ENCODE measurements at places on chromosomes 1 and 21. TPM values are rescaled to one million over a fixed set of nuclear protein-coding genes. Genes with fewer than 3 reads are reported as not detected.

Gene ARHGEF16
- 0.20 TPM for total RNA-seq

Gene OR2T29
- total RNA-seq, result not detected

Gene SPATA1
- 3.4 TPM for total RNA-seq

Gene KRTAP13-2
- not detected for total RNA-seq

Gene BRDT
- total RNA-seq, result not detected

Gene PDZK1
- total RNA-seq, result not detected

GRCh38 chr1:203660069-203660468 lies 33.4 kb downstream of the ATP2B4 start:
- DNase-seq, result no peak
- no peak overlapping the region for H3K27ac ChIP-seq
- peaks cover 66% of the 10 kb centered on the region for H3K4me1 ChIP-seq
- H3K4me3 ChIP-seq, result no peak overlapping the region
- no peaks in the 10 kb centered on the region for H3K36me3 ChIP-seq

- no peak overlapping the region for H3K27ac ChIP-seq
- H3K4me1 ChIP-seq, result no peaks in the 10 kb centered on the region
- H3K4me3 ChIP-seq, result no peak overlapping the region
Measured at GRCh38 chr1:209199822-209200221, 383.7 kb upstream of the CAMK1G start.

GRCh38 chr1:182707122-182707521 lies 22.7 kb upstream of the RGS8 start:
- H3K4me3 ChIP-seq, result no peak overlapping the region
- no peaks in the 10 kb centered on the region for H3K27me3 ChIP-seq
- no peaks in the 10 kb centered on the region for H3K4me1 ChIP-seq
- no peak overlapping the region for H3K27ac ChIP-seq
- DNase-seq, result no peak
- no peaks in the 10 kb centered on the region for H3K36me3 ChIP-seq

DNA sequence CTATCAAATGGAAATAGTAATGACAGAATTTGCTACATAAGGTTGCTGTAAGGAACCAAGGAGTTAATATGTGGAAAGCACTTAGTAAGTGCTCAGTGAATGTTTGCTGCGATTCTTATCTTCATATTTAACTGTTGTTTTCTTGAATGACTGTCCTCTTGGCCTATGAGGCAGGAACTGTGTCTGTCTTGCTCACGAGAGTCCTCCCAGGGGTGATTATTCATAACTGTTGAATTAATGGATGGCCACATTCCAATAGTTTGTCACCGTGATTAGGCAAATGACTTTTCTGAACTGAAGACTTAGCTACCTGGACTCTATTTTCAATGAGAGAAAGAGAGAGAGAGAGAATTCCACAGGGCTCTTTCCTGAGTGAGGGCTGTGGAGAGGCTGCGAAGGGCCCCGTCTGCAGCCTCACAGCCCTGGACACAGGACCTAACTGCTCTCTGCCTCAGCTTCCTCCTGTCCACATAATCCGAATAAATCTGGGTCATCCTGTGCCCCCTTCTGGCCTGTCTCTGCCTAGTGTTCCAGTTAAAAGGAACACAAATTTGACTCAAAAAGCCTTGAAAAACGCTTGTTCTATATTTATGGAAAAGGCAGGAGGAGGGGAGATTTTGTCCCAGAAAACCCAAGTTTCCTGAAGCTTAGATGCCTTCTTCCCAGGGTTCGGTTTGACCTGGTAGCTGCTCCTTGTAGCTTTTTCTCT lies 8.5 kb downstream of the EDN2 start:
- no peak for DNase-seq
- H3K27me3 ChIP-seq, result no peaks in the 10 kb centered on the region
- H3K27ac ChIP-seq, result no peak overlapping the region
- H3K4me3 ChIP-seq, result no peak overlapping the region
- H3K36me3 ChIP-seq, result no peaks in the 10 kb centered on the region

DNA sequence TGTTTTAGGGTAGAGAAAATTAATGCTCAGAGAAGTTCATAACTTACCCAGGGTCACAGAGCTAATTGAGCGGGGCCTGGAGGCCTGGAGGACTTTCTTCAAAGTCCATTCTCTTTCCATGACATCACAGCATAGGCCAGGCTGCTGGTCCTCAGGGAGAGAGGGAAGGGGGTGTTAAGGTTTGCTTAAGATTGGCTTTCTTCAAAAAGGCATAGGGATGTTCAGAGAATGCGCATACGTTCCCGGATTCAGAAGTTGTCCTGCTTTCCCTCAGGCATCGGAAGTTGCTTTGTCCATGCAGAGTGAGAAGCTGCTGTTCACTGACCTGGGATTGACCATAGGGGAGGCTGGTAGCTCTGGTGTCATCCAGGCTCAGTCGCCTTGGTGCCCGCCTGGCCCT lies 25.0 kb downstream of the RASSF5 start:
- no peak overlapping the region for H3K4me3 ChIP-seq
- DNase-seq, result no peak
- no peak overlapping the region for H3K27ac ChIP-seq
- no peaks in the 10 kb centered on the region for H3K4me1 ChIP-seq

DNA sequence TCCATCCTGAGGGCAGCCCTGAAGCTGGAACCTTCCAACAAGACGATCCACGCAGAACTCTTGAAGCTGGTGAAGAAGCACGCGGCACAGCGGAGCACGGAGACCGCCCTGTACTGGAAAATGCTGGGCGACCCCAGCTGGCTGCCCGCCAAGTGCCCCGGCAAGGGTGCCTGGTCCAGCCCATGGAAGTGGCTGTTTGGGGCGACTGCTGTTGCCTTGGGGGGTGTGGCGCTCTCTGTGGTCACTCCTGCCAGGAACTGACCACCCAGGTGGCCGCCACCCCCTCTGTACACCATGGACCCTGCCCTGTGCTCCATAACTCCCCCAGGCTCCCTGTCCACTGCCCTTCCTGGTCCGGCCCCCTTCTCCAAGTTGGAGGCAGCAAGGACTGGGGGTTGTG lies 90.8 kb downstream of the PPP1R12B start:
- H3K27ac ChIP-seq, result no peak overlapping the region
- H3K4me3 ChIP-seq, result no peak overlapping the region
- H3K27me3 ChIP-seq, result no peaks in the 10 kb centered on the region
- no peaks in the 10 kb centered on the region for H3K4me1 ChIP-seq
- DNase-seq, result no peak
- H3K36me3 ChIP-seq, result peaks cover 9% of the 10 kb centered on the region

DNA sequence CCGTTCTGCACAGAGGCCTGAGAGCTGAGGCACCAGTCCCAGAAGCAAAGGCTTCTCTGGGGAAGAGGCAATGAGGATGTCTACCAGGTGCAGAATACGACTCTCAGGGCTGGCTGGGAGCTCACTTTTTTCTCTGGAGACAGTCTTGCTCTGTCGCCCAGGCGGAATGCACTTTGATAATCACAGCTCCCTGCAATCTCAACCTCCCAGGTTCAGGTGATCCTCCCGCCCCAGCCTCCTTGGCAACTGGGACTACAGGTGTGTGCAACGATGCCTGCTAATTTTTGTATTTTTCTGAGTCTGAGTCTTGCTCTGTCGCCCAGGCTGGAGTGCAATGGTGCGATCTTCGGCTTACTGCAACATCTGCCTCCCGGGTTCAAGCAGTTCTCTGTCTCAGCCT lies 17.6 kb downstream of the NADK start:
- no peak for DNase-seq
- H3K36me3 ChIP-seq, result peaks cover 40% of the 10 kb centered on the region
- no peaks in the 10 kb centered on the region for H3K4me1 ChIP-seq

GRCh38 chr1:229397762-229398161 lies 36.1 kb downstream of the ACTA1 start:
- DNase-seq, result no peak
- no peaks in the 10 kb centered on the region for H3K27me3 ChIP-seq
- H3K27ac ChIP-seq, result no peak overlapping the region
- H3K36me3 ChIP-seq, result no peaks in the 10 kb centered on the region
- H3K4me1 ChIP-seq, result no peaks in the 10 kb centered on the region

GRCh38 chr1:1220197-1220596 lies 6.2 kb upstream of the TNFRSF4 start:
- no peak for DNase-seq
- peak overlapping the region; percentile 86 for H3K27ac ChIP-seq
- no peak overlapping the region for H3K4me3 ChIP-seq
- H3K4me1 ChIP-seq, result peaks cover 48% of the 10 kb centered on the region

DNA sequence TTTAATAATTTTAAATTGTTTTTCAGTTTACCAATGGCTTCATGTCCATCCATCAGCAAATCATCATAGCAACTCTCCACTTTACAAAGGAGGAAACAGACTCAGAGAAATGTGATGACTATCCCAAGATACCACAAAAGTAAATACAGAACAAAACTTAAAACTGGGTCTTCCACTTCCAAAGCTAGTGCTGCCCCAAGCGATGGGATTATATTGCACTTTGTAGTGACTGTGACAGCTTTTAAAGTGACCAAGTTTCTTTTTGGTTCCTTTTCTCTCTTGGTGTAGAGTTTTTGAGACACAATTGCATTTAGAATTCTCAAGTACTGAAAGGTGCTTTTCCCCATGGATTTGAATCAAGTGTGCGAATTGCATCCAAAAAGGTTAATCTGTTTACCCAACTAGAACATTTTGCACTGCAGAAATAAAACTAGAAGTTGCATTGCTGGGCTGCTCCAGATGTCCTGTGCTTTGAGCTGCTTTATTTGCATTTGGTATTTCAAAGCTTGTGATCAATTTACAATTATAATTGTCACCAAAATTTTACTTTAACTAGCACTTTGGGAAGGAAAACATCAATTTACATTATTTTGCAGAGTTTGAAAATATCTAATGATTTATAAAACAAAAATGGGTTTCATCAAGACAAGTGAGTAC lies 320.2 kb downstream of the PDE4B start:
- no peaks in the 10 kb centered on the region for H3K4me1 ChIP-seq
- H3K27ac ChIP-seq, result no peak overlapping the region
- H3K4me3 ChIP-seq, result no peak overlapping the region
- H3K36me3 ChIP-seq, result no peaks in the 10 kb centered on the region
- no peaks in the 10 kb centered on the region for H3K27me3 ChIP-seq
- DNase-seq, result no peak

GRCh38 chr1:207812778-207813511 lies 61.1 kb downstream of the CD46 start:
- peaks cover 86% of the 10 kb centered on the region for H3K36me3 ChIP-seq
- H3K27ac ChIP-seq, result no peak overlapping the region
- H3K4me1 ChIP-seq, result peaks cover 75% of the 10 kb centered on the region
- no peaks in the 10 kb centered on the region for H3K27me3 ChIP-seq

Measured in CD4-positive, alpha-beta memory T cell (primary cell).